ENCODE measurements at places on chromosomes 7 and 10. TPM values are rescaled to one million over a fixed set of nuclear protein-coding genes. Genes with fewer than 3 reads are reported as not detected.

Gene APBB1IP
- 44.1 TPM for total RNA-seq

Gene ABI1
- 86.2 TPM for total RNA-seq

Gene BEND7
- not detected for total RNA-seq

GRCh38 chr7:85673876-85674275 is 487.0 kb upstream of the SEMA3D start:
- no peak overlapping the region for H3K4me3 ChIP-seq
- H3K36me3 ChIP-seq: peaks cover 1% of the 10 kb centered on the region
- DNase-seq: no peak
- no peak overlapping the region for H3K27ac ChIP-seq
- H3K27me3 ChIP-seq: no peaks in the 10 kb centered on the region

- H3K4me3 ChIP-seq: no peak overlapping the region
- peaks cover 5% of the 10 kb centered on the region for H3K36me3 ChIP-seq
- H3K27me3 ChIP-seq: no peaks in the 10 kb centered on the region
- no peak overlapping the region for H3K27ac ChIP-seq
These were observed 884.2 kb upstream of the ZNF722 start for GRCh38 chr7:63114371-63114985.

DNA sequence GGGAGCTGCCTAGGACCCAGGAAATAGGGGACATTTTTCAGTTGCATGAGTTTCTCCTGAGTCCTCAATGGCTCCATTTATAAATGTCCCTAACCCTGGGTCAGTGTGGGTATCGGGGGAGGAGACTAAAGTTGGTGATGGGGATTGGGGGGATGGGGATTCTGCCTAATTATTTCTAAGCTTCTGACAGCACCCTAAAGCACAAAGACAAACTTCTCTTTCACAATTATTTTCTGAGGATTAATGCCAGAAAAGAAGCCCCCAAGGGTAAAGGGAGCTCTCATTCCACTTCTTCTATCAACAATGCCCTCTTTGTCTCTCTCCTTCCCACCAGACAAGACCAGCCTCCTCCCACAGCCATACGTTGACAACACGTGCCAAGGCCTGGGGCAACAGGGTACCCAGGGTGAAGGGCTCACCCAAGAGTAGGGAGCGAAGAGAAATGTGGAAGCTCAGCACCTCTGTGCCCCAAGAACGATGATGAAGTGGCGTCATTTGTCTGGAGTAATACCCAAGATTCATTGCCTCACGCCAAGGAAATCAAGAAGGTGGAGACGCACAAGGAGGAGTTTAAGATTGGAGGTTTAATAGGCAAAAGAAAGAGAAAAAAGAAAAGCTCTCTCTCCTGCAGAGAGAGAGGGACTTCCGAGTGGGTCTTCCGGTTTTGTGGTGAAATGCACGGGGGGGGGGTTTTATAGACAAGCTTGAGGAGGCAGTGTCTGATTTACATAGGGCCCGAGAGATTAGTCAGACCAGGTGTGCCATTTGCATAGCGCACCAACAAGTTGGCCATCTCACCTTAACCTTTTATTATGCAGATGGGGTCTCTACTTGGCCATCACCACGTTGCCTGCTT is 14.4 kb upstream of the GJC3 start:
- peaks cover 5% of the 10 kb centered on the region for H3K36me3 ChIP-seq
- H3K4me1 ChIP-seq: peaks cover 19% of the 10 kb centered on the region
- H3K4me3 ChIP-seq: peak overlapping the region; percentile 31
- H3K27ac ChIP-seq: no peak overlapping the region
- H3K27me3 ChIP-seq: peaks cover 37% of the 10 kb centered on the region

DNA sequence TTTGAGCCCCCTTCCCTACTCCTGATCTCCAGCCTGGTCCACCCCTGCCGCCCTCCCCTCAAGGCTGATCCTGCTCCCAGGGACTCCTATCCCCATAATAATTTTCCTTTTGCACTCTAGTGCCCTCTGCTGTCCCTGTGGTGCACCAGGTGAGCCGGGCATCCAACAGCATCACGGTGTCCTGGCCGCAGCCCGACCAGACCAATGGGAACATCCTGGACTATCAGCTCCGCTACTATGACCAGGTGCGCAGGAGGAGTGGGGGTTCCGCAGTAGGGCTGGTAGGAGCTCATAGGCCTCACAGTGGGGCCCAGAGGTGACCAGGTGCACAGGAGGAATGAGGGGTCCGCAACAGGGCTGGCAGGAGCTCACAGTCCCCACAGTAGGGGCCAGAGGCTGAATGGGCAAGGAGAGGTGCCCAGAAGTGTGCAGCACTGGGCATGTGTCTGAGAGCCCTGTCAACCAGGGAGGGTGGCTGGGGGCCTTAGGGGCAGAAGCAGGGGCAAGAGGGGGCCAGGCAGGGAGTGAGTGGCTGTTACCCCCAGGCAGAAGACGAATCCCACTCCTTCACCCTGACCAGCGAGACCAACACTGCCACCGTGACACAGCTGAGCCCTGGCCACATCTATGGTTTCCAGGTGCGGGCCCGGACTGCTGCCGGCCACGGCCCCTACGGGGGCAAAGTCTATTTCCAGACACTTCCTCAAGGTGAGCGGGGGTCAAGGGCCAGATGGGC is 11.7 kb downstream of the EPHB6 start:
- no peaks in the 10 kb centered on the region for H3K36me3 ChIP-seq
- no peaks in the 10 kb centered on the region for H3K27me3 ChIP-seq
- H3K4me1 ChIP-seq: no peaks in the 10 kb centered on the region
- H3K27ac ChIP-seq: no peak overlapping the region
- DNase-seq: peak; percentile 20

DNA sequence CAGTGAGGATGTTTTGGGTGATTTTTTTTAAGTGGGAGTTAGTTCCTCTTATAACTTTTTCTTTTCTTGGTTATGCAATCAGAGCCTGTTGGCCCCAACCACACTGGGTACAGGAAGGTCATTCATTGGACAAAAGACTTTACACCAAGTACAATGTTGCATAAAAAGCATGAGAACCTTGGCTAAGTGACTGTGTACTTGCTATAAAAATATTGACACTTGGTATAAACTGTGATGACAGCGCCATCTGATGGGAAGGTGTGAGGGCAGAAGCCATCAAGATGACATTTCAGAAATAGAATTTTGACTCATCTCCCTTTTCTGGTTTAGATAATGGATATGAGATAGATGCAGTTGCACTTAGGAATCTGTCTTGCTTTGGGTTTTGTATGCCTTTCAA is 126.4 kb upstream of the CCDC6 start:
- H3K4me1 ChIP-seq: peaks cover 17% of the 10 kb centered on the region
- DNase-seq: peak; percentile 50
- H3K4me3 ChIP-seq: no peak overlapping the region
- H3K27me3 ChIP-seq: no peaks in the 10 kb centered on the region

Data from activated T-cell treated with anti-CD3 and anti-CD28 coated beads, Interleukin-2, amount 50 U/mL, for 72 hours (primary cell).